ENCODE measurements at places on chromosomes 4 and X.

- no peak for DNase-seq
Measured at GRCh38 chr4:26020083-26020668, 106.2 kb downstream of the SMIM20 start.

DNA sequence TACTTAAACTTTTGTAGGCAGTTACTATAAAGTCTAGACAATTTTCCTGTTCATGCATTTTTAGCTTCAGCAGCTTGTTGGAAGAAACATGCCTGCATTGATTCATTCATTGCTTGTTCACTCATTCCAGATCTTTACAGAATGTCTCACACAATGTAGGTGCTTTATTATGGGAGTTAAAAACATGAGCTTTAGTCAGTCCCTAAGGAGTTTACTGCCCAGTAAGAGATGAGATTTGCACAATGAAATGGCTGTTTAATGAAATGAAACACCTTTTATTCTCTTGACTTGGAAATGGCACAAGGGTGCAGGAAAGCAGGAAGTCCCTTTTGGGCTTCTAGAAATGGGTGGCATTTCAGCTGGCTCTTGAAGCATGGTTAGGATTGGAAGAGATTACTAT, 2.9 kb downstream of the NOCT start:
- DNase-seq: no peak

DNA sequence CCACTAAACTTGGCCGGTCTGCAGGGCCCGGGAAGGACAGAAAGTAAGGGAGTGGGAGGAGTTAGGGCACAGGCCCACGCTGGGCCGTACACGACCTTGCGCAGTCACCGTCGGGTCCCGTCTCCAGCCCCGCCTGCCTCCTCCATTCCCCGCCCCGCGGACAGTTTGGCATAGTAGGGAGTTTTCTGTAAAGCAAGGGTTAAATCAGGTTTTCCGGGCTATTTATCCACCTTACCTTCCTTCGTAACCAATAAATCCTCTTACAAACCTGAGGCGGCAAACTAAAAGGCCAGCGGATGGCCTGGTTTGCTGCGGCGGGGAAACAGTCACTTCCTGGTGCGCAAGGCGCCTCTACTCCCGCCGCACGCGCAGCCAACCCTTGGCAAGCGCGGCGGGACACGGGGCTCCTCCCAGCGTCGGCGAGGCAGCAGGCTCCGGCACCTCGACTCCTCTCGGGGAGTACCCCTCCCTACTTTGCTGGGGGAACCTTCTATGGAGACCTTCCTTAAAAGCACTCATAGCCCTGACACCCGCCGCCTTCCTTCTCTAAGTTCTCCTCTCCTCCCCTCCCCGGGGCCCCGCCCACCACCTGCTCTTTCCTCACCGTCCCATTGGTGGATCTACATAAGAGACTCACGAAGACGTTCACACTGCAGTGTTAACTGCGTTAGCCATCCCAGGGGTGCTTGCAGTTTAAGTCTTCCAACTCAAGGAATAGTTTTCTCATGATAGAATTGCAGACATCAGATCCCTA, at the start of gene TRMT2B:
TSS of gene TRMT2B (minus strand) at position 563 of the 754 bp plus-strand sequence. CDS start 9,822 bp downstream, outside the sequence.
- peak; percentile 88 for DNase-seq

DNA sequence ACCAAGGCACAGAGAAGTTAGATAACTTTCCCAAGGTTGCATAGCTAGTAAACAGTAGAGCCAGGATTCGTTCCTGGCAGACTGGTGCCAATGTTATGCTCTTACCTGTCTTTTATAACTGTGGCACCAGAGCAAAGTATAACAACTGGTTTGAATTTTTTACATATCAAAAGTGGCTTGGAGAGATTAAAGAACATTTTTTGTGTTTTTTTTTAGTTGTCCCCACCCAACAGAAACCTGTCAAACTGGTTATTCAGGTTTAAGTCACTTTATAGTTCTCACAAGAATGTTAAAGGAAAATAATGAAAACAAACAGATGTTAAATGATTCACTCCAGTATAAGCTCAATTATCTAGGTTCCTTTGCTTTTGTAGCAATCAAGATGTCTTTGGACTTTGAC, 15.6 kb upstream of the FAM47E start:
- no peak for DNase-seq

- no peak for DNase-seq
Measured at GRCh38 chrX:78378476-78379115, 51.2 kb upstream of the CYSLTR1 start.

GRCh38 chrX:103688946-103689345, 2.4 kb upstream of the MORF4L2 start:
- DNase-seq: peak; percentile 14

- no peak for DNase-seq
Measured at GRCh38 chrX:150616863-150617198, 48.4 kb downstream of the MTM1 start.

DNA sequence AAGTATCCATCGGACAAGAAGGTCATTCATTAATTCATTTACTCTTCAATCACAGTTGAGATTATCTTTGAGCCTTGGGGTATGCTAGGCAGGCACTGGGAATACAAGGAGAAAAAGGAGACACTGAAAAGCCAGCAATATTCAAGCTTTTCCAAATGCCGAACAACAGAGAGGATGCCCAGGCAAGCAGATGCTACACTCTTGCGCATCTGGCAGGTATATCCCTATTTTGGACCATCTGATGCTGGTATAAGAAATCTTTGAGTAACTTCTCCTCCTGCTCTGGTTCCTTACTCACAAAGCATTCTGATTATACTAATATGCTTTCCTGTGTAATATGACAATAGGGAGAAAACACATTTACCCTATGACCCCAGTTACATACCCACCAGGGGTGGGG, 354.9 kb downstream of the CBLL2 start:
- no peak for DNase-seq

DNA sequence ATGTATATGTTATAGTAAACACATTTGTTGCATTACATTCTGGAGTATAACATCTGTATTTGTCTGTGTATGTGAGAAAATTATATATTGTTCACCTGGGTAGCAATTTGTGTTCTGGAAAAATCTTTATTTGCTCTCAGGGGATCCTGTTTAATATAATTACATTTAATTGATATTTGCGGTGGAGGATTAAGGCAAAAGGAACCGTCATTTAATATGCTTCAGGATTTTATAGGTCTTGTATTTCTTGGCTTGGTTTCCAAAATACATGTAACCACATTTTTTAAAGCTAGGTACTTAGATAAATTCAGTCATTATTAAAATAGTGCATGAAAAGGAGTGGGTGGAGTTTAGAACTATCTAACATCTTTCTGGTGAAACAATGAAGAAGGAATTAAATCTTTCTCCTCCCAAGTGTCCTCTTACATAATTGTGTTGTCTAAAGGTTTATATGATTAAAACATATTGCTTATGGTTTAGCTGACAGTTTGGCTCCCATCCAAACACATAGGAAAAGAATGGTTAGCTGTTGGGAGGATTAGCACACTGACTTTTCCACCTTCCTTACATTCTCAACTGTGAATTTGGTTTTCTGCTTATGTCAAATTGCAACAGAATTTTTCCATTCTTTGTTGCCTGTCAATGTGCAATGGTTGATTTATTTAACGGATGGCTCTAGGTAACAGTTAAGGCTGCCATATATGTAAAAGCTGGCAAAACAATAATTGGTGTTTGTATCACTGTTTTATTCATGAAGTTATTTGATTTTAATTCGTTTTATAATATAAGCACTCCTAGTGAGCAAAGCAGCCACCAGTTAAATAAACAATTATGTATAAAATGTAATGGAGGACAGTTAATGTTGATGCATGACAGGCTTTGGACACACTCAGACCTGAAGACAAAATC, 250.8 kb upstream of the SFRP2 start:
- DNase-seq: no peak

DNA sequence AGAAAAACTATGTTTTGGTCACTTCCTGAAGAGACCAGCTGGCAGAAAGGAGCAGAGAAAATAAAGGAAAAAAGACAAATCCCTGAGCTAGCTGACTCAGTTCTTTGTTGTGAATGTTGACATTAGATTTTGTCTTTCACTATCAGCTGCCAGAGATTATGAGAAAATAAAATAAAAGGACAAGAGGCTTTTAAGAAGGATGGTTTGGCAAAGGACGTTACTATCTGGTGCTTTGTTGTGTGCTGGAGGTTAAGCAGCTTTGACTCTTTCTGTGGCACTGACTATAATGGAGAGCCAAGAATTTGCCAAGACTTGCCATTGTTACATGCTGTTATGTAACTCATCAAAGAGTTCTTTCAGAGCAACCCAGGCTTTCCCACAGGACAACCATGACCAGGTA, 12.1 kb downstream of the ASB5 start:
- no peak for DNase-seq

- no peak for DNase-seq
Measured at GRCh38 chrX:19097553-19098283, 24.6 kb downstream of the ADGRG2 start.

GRCh38 chrX:136147315-136147901, at the start of gene FHL1:
Gene FHL1, plus strand, starts transcription at chrX:136147533.
- no peak for DNase-seq

DNA sequence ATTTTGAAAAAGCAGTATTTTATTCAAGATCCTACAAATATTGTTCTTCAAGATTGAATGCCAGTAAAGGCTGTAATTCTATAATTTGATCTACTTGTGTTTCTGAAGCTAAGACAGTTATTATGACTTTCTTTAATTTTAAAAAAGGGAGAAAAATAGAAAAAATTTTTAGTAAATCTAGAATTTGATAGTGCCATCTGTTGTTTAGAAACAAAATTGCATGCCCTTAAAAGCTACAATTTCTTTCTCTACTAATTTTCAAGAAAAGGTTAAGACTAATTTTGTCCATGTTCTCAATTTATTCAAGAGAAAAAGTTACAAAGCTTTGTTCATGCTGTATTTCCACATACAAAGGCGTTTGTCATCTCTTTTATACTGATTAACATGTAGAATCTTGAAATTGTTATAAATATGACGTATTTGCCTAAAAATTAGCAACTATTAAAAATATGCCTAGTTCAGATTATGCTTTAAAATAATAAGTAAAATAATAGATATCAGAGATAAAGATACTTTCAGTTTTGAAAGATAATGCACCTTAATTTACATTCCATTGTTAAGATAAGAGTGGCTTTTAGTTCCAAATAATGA, 25.6 kb upstream of the MMRN1 start:
- no peak for DNase-seq

- DNase-seq: no peak
Measured at GRCh38 chrX:123779908-123780396, 47.1 kb upstream of the THOC2 start.

DNA sequence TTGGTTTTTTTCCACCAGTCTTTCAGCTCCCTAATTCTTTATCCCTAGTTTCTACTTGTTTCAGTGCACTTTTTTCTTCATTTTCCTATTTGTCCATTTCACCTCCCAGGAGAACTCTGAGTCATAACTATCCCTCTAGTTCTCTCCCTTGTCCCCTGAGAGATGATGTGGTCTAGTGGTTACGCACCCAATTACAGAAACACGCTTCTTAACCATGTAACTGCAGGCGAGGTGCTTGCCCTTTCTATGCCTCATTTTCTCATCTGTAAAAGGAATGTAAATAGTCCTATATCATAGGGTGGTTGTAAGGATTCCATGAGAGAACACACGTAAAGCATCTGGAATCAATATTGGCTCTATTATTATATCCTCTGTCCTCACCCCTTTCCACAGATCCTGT, 8.8 kb upstream of the GRPR start:
- peak; percentile 42 for DNase-seq

GRCh38 chr4:104869831-104870230, 276.8 kb upstream of the TET2 start:
- DNase-seq: no peak

DNA sequence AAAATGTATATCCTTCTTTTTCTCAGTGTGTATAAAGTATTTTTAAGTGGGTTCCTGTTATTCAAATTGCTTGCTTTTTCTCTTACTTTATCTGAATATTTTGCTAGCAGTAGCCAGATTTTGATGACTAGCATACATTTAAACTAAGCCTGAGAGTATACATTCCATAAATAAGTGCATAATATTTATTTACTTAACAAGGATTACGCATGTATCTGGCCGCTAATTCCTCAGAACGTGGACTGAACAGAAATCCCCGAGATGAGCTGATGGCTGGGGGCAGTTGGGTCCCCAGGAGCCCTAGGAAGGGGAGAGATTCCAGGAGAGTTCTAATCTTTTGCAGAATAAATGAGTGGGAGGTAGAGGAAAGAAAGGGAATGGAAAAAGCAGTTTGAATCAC, 91.0 kb downstream of the PHOX2B start:
- DNase-seq: no peak

- DNase-seq: no peak
Measured at GRCh38 chr4:78606035-78606434, 54.5 kb downstream of the ANXA3 start.

DNA sequence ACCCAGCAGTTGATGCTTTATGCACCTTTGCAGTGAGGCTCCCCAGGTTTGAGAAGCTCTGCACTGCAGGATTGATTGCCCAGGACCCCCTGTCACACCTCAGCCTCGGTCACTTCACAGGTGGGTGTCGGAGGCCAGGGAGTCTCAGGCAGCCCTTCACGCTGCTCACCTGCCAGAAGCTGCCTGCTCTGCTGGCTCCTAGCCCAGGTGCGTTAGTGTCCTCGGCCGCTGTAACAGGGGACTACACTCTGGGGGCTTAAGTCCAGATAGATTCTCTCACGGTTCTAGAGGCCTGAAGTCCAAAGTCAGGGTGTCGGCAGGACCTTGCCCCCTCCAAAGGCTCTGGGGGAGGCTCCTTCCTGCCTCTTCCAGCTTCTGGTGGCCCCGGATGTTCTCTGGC, 79.9 kb downstream of the CPZ start:
- DNase-seq: no peak

DNA sequence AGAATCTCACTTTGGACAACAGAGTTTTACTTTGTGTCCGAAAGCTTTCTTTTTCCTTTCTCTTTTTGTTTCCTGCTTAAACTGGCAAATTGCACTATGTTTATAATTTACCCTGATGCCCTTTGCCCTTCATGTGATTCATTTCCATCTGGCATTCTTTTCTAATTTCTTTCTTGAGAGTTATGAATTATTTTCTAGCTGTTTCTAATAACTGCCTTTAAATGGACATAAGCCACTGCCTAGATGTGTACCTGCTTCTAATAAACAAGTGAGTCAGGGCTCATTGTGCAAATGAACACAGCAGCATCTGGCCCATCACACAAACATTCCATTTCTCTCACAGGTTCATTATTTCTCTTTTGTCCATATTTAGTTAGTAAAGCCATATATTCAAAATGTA, 242.3 kb upstream of the GPRIN3 start:
- no peak for DNase-seq

- no peak for DNase-seq
Measured at GRCh38 chrX:129795584-129795983, 15.8 kb downstream of the SASH3 start.
